ENCODE measurements at places on chromosomes 2 and 18.

- no peak for DNase-seq
These were observed 186.4 kb downstream of the PIK3C3 start for GRCh38 chr18:42141439-42141838.

- no peak for DNase-seq
These were observed 157.1 kb downstream of the GALNT3 start for GRCh38 chr2:165636959-165637358.

- no peak for DNase-seq
These were observed 58.6 kb downstream of the RELCH start for GRCh38 chr18:62245699-62246098.

DNA sequence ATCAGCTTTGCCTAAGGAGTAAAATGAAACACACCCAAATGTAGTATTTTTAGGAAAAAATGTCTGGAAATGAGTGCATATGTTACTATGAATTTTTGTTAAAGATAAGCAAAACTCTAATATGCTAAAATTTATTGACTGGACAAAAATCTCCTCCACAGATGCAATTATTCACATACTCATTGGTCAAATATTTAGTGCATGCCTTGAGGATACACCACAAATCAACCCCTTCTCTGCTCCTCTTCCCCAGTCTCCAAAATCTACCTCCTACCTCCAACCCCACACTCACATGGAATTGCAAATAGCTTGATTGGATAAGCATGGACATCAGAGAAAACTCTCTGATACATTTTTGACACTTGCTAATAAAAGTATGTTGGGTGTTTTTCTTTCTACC lies 95.6 kb upstream of the CDC42EP3 start:
- no peak for DNase-seq

Measured in stimulated activated CD4-positive, alpha-beta T cell treated with anti-CD3 and anti-CD28 coated beads, Interleukin-15, amount 100 ng/mL, for 1 hour (primary cell).